ENCODE measurements at places on chromosomes 11 and 22.

- DNase-seq, result no peak
These were observed 4.8 kb downstream of the PIM3 start for GRCh38 chr22:49965091-49966040.

DNA sequence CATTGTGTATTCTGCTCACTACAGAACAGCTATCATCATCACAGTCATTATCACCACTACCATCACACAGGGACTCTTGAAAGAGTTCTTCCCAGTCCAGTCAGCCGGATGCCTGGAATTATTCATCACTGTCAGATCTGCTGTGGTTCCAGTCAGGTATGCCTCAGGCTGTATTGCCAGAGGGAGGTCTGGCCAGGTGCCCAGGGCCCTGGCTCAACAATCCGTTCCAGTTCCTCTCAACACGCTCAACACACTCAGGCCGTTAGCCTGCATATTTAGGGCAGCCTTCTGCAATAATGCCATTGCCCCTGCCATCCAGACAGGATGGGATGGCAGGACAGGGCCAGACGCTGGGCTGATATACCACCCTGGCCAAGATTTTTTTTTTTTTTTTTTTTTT is 28.6 kb upstream of the RASL10A start:
- DNase-seq, result no peak

DNA sequence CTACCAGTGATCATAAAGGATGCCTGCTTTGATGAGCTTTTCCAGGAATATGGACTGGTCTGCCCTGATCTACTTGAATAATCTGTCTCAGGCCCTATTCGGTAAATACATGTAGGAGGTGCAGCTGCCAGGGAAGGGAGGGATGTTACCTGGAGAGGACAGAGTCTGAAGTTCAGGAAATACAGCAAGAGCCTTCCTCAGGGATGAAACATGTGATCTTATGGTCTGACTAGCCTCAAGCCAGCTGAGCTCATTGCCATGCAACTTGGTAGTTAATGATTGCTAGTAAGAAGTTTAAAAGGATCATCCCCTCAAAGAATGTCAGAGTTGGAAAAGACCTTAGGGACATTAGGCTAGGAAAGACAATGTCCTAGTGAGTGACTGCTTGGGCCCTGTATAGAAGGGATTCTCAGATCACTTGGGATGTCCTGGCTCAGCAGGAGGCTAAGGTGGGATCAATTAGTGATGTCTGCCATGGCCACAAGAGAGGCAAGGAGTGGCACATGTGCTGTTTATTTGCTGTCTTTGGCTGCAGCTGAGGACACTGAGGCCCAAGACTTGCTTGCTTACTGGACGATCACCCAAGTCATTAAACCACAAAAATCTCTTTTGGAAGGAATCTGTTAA is 18.5 kb downstream of the PTPRJ start:
- DNase-seq, result no peak

GRCh38 chr11:83648610-83649527 is 362.7 kb upstream of the CCDC90B start:
- no peak for DNase-seq

DNA sequence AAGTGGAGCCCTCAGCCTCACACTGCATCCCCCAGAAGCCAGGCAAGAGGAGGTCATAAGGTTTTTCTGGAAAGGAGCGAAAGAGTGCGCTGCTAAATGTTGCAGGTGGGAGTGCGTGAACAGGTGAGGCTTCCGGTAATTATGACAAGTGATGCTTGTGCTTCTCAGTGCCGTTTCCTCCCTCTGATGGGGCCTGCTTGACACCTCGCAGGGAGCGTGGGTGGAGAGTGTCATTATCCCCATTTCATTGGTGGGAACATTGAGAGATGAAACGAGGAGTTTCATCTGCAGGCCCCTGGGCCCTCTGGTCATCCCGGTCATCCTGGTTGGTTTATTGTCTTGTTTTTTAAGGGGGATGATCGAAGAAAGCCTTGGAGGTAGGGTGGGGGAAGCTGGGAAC is 57.5 kb downstream of the BCR start:
- DNase-seq, result no peak

Measured in thymus (tissue), 14 donors.